ENCODE measurements at places on chromosomes 6 and 20.
A peak's percentile ranks its signal among the peaks of the same experiment; 100 is the strongest.

DNA sequence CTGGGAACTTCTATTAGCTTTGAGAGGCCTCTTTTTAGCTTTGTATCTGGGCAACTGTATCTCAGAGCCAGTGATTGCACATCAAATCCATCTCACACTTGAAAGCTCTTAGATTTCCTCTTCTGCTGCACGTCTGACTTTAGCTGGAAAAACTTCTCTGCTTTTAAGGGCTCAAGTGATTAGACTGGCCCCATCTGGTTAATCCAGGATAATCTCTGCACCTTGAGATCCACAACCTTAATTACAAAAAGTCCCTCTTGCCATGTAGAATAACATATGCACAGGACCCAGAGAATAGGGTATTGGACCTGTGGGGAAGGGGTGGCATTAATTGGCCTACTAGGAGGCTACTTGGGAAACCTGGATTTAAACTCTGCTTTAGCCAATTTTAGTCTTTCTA lies 24.2 kb downstream of the KLHL31 start:
- DNase-seq, result peak; percentile 88

- DNase-seq, result no peak
These were observed 35.1 kb downstream of the MYH7B start for GRCh38 chr20:34990661-34991214.

- no peak for DNase-seq
These were observed 5.7 kb downstream of the ELOVL4 start for GRCh38 chr6:79941489-79942151.

DNA sequence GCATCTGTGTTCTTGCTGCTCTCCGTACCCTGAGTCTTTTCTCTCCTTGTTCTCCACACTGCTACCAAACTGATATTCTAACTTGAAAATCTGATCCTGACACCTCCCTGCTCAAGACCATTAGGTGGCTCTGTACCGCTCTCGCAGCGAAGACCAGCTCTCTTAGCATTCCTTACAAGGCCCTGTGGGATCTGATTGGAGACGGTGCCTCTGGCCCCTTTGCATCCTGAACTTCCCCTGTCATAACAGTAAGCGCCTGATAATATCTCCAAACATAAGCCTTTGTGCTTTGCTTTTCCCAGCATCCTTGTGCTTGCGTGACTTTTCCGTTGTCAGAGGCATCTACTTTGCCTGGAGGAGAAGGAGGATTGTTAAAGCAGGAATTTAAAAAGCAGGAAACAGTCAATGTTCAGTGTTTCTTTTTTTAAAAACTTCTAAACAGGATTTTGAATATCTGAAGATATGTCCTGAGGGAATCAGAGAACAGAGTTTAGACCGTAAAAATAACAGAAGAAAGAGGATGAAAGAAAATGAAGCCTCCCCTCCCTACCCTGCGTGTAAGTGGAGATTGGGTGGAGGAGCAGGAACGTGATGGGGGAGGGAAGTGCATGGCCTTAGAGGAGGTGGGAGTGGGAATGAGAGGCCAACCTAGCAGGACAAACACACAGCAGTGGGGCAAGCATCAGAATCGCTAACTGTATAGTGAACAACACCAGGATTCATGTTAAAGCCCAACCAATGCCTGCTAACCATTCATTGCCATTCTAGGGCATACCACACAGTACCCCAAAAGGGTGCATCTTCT lies 89.2 kb upstream of the STMND1 start:
- peak; percentile 22 for DNase-seq

DNA sequence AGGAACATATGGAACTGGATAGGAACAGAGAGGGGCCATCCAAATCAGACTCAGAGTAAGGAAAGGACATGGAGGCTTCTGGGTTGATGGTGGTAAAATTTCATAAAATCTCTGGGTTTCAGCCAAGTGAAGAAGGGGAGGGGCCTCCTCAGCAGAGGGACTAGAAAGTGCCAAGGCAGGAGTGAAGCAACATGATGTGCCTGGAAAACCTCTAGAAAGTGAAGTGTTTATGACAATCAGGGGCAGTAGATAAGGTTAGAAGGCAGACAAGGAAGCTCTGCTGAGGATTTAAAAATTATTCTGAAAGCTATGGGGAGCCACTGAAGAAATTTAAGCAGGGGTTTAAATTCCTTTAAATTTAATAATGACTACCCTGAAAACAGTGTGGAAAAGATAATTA lies 126.0 kb upstream of the TENT5A start:
- no peak for DNase-seq

GRCh38 chr20:1945660-1946059 lies 48.2 kb downstream of the PDYN start:
- DNase-seq, result no peak

- no peak for DNase-seq
These were observed 111.3 kb downstream of the UBE3D start for GRCh38 chr6:82954356-82954755.

GRCh38 chr6:75350156-75350555 lies 65.6 kb upstream of the TMEM30A start:
- DNase-seq, result no peak

- no peak for DNase-seq
These were observed 425.2 kb downstream of the CD83 start for GRCh38 chr6:14542670-14543366.

DNA sequence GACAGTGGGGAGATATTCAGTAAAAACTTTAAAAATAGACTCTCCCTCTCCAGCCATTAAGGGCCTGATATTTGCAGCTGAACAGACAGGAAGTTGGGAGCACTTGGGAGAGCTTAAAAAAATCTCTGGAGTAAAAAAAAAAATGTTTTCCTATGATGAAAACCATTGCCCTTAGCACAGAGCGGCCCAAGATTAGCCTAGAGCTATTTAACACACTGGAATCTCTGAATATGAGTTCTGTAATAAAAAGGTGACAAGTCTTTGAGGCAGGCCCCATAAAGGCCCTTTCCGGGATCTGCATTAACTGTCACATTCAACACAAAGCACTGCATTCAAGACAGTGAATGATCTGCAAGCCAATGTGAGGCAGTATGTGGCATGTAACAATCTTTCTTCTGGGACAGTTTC lies 393.7 kb downstream of the ZFAND3 start:
- DNase-seq, result no peak

DNA sequence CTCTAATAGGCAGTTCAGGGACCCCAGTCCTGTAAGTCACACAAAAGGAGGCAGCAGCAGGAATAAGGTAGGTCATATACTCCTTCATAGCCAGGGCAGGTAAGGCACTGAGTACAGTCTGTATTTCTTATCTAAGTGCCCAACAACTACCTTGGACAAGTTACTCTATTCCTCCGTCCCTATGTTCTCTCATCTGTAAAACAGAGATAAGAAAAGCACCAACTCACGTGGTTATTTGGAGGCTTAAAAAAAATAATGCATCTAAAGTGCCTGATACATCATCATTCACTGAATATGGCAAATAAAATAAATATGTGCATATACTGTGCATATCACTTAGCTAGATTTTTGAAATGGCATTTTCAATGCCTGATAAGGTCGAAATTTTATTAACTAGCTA lies 298.1 kb upstream of the CDYL start:
- DNase-seq, result no peak

DNA sequence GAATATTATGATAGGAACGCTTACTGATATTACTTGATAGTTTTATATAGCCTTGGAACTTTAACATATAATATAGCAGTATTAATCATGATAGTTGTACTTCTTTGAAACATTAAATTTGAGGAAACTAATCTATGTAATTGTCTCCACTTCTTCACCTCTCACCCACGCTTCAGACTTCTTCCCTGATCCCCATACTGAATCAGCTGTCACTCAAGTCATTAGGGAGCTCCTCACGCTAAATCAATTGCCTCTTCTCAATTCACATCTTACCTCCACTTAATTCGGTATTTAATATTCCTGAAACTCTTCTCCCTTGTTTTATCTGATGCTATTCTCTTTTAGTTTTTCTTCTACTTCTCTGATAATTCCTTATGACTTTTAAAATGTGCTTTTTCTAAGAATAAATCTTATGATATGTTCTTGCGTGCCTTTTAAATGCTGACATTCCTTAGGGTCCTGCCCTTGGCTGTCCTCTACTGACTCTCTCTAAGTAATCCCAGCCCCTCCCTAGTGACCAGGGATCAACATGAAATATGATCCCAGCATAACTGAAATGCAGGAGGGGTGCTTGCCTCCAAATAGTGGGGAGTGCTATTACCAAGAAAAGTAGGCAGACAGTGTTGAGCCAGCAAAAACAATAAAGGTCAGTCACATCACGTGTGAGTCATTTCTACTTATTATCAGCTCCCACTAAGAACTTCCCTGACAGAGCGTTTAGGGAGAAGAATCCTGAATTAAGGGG lies 9.9 kb downstream of the ANKRD66 start:
- peak; percentile 74 for DNase-seq

DNA sequence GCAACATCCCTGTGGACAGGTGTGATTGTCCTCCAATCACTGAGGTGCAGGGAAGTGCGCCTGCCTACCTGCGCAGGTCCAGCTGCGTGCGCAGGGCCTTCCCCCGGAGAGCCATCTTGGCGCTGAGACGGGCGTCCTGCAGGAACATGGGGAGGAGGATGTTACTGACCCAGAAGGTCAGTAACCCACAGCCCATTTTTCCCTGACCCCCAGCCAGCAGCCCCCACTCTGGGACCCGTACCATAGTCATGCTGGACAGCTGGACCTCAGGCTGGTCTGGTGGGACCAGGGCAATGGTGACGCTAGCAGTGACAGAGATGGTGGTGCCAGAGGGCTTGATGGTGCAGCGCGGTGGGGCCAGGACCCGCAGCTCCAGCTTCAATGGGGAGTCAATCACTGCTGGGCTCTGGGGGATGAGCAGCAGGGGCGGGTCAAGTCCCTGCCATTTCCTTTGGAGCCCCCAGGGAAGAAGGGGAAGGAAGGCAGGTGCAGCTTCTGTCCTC lies 9.7 kb downstream of the PLTP start:
- no peak for DNase-seq

- DNase-seq, result no peak
These were observed 21.9 kb downstream of the SPATA2 start for GRCh38 chr20:49893242-49894072.

GRCh38 chr6:53067849-53068361 lies 2.7 kb downstream of the FBXO9 start:
- no peak for DNase-seq

DNA sequence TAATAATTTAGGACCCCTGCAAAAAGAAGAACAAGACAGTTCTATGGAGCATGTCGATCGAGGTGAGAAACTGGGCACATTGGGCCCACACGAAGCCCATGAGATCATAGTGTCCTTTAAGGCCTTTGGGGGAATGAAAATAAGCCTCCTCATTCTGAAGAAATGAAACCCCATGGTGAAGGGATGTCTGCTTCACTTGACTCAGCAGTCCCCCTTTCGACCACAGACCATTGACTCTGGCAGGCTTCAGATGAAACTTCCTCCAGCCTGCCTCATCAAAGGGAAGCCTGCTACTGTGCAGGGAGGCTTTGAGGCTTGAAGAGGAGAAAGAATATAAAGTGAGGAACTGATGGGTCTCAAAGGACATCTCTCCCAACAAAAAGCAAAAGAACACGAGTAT lies 144.2 kb upstream of the FBXL4 start:
- no peak for DNase-seq

DNA sequence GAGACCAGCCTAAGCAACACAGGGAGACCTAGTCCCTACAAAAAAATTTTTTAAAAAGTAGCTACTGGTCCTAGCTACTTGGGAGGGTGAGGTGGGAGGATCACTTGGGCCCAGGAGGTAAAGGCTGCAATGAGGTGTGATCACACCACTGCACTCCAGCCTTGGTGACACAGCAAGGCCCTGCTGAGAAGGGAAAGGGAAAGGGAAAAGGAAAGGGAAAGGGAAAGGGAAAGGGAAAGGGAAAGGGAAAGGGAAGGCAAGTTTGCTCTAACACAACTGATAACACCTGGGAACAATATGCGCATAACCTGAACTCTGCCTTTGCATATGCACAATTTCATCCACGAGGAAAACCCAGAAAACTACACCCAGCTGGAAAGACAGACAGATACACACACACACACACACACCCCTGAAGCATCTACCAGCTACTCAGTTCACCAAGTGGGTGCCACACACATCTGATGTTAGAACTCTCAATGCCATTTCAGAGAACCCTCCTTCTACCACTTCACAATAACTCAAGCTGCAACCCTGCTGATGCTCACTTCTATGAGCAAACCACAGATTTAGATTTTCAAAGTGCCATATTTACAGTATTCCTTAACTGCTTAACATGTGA lies 19.1 kb downstream of the B4GALT5 start:
- DNase-seq, result no peak

DNA sequence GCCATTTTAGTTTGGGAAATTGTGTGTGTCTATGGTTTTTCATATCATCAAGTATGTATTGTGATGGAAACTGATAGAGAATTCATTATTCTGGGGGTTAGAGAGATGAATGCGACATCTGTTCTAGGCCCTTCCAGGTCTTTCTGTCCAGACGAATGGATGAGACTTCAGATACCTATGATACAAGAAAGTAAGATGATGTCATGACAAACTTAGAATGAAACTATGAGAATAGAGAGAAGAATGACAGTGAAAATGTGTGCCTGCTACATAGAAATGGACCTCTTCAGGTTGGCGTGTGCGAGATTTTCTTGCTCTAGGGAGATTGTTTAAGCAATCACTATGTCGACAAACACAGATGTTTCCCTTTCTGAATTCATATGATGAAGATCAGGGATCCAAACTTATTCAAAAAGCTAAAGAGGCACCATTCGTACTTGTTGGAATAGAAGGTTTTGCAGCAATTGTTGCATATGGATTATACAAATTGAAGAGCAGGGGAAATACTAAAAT lies 76.1 kb downstream of the SCAND1 start:
- no peak for DNase-seq

- no peak for DNase-seq
These were observed 41.7 kb downstream of the COL19A1 start for GRCh38 chr6:69907981-69908498.

DNA sequence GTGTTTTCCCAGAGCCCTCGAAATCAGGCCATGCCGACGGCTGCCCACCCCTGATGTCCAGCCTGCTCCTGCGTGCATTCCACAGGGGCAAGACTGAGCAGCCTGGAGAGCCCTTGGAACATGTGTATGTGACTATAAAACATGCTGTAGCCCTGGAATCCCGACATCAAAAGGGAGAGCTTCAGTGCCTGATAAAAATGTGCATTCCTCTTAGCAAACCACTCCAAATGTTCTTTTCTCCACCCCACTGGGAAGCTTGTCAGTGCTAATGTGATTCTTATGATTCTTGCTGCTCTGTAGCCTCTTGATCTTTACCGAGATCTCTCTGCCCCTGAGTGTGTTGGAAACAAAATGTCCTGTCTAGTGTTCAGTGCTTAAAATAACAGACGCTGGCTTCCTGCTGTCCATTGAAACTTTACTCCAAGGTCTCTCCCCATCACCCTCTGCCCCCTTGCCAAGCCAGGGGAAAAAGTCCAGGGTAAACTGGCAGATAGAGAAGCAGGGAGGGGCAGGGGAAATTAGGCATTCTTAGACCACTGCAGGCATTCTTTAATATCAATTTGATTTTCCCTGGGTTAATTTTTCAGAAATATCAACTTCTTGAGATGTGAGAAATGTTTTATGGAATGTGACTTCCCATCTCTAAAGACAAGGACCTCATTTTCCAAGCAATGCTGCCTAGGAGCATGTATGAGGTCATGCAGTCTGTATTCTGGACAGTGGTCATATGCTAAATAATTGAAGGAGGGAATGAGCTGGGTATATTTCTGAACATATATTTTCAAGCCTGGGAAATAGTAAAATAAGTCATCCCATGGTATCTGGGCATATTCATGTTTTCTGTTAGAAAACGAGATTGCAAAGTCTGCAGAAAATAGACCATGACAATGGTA lies 73.8 kb upstream of the ISM1 start:
- no peak for DNase-seq

Data from WERI-Rb-1 (cell line).